Thoracic aorta (tissue), 2 donors: ENCODE measurements at places on chromosomes 16 and 17. TPM values are rescaled to one million over a fixed set of nuclear protein-coding genes. Genes with fewer than 3 reads are reported as not detected.

GRCh38 chr16:79595931-79596450 lies 4.5 kb downstream of the MAF start:
- H3K4me1 ChIP-seq = peaks cover 9% of the 10 kb centered on the region
- H3K27me3 ChIP-seq = no peaks in the 10 kb centered on the region
- peak overlapping the region; percentile 41 for H3K27ac ChIP-seq

DNA sequence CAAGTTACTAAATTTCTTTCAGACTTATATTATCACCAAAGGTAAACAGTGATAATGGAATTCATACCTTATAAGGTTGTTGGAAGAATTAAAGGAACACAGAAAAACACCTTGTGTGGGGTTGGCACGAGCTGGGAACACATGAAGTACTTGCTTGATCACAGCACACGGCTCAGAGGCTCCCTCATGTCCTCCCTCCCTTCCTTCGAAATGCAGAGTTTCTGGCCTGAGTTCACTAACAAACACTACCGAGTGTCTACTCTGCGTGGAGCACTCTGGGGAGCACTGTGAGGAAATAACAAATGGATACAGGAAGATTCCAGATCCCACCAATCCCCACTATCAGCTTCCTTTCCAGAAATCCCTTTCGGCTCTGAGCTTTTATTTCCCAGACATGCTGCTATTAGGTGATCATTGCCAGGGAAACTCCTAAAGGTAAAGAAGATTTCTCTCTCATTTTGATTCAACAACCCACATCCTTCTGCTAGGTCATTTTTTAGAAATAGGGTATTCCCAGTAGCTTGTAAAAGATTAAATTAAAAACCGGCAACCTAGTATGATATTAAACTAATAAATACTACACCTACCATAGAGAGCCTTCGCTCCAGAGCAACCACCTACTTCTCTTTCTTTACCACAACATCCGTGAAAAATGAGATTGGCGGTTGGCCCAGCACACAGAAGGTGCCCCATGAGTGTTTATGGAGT lies 6.1 kb upstream of the HNF1B start:
- no peaks in the 10 kb centered on the region for H3K27me3 ChIP-seq
- H3K36me3 ChIP-seq = no peaks in the 10 kb centered on the region
- H3K4me1 ChIP-seq = no peaks in the 10 kb centered on the region
- H3K27ac ChIP-seq = no peak overlapping the region
- no peak for DNase-seq

- no peak overlapping the region for H3K27ac ChIP-seq
- H3K36me3 ChIP-seq = peaks cover 34% of the 10 kb centered on the region
- peaks cover 21% of the 10 kb centered on the region for H3K4me1 ChIP-seq
- no peak for DNase-seq
- H3K4me3 ChIP-seq = no peak overlapping the region
- no peaks in the 10 kb centered on the region for H3K27me3 ChIP-seq
Observed at GRCh38 chr17:50697663-50698272, 9.9 kb downstream of the ANKRD40 start.

PDPK1 gene
- total RNA-seq = 44.3 TPM

DNA sequence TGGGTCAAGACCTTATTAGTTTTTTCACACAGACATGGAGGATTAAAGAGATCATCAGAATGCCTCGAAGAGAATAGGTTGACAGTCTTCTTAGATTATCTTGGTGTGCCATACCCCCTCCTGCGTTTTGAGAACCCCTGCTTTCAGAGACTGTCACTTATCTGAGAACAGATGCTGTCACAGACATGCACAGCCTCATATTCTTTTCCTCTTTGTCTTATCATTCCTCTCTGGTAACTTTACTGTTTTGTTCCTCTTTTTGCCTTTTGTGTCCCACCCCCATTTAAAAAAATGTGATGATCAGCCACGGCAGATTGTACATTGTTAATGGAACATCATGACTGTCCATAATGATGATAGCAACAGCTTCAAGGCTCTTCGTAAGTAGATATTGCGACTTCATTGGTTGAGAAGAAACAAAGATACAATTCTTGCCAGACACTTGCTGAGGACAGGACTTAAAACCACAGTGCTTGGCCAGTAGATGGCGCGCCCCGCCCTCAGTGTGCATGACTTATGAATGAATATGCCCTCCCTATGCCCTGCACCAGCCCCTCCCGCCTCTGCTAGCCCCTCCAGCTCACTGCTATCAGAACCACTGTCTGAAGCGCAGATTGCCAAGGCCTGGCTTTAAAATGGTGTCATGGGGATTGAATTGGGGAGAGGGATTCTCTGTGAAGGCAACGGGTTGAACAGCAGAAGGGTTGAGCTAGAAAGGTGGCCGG lies 2.6 kb upstream of the PITPNC1 start:
- H3K27ac ChIP-seq = no peak overlapping the region
- H3K4me3 ChIP-seq = no peak overlapping the region
- peaks cover 5% of the 10 kb centered on the region for H3K4me1 ChIP-seq
- no peaks in the 10 kb centered on the region for H3K27me3 ChIP-seq

DNA sequence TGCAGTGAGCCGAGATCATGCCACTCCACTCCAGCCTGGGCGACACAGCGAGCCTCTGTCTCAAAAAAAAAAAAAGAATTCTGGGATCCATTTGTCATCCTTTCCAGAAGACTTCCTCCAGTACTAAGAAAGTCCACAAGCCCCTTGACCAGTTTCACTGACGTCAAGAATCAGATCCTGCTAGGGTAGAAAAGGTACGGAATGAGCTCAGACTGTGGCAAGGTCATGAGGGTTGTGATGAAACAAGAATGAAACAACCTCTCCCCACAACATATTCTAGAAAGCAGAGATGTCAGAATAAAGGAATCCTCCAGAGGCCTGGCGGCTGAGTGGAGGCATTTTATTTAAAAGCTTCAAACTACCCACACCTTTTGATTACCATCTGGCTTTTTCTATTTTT lies 29.9 kb downstream of the TRAF4 start:
- peaks cover 4% of the 10 kb centered on the region for H3K4me1 ChIP-seq
- H3K27ac ChIP-seq = no peak overlapping the region
- H3K27me3 ChIP-seq = no peaks in the 10 kb centered on the region
- H3K36me3 ChIP-seq = peaks cover 2% of the 10 kb centered on the region
- no peak for DNase-seq

- H3K4me1 ChIP-seq = no peaks in the 10 kb centered on the region
- H3K27ac ChIP-seq = no peak overlapping the region
- DNase-seq = no peak
- H3K4me3 ChIP-seq = no peak overlapping the region
- H3K36me3 ChIP-seq = peaks cover 5% of the 10 kb centered on the region
Observed at GRCh38 chr16:4489030-4489429, 12.8 kb downstream of the HMOX2 start.
